ENCODE measurements at places on chromosomes 2 and 18.

GRCh38 chr2:12227941-12228608 is 481.6 kb downstream of the LPIN1 start:
- DNase-seq, result no peak

- DNase-seq, result no peak
Observed at GRCh38 chr2:187543488-187543887, 10.7 kb downstream of the TFPI start.

GRCh38 chr2:159613651-159614285 is 2.6 kb downstream of the BAZ2B start:
- no peak for DNase-seq

GRCh38 chr18:56869189-56869777 is 218.1 kb downstream of the WDR7 start:
- DNase-seq, result no peak

DNA sequence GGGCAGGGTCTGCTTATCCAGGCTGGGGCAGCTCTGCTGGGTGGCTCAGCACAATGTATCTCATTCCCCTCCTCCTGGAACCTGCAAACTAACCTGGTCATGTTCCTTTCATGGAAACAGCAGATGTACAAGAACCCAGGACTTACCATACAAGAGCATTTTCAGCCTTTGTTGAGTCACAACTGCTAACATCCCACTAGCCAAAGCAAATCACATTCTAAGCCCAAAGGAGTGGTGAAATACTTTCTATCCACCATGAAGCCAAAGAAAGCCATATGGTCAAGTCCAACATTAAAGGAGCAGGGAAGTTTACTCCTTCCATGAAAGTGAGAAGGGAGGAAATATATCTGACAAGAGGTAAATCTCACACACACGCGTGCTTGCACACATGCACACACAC is 163.0 kb downstream of the IRS1 start:
- DNase-seq, result no peak

DNA sequence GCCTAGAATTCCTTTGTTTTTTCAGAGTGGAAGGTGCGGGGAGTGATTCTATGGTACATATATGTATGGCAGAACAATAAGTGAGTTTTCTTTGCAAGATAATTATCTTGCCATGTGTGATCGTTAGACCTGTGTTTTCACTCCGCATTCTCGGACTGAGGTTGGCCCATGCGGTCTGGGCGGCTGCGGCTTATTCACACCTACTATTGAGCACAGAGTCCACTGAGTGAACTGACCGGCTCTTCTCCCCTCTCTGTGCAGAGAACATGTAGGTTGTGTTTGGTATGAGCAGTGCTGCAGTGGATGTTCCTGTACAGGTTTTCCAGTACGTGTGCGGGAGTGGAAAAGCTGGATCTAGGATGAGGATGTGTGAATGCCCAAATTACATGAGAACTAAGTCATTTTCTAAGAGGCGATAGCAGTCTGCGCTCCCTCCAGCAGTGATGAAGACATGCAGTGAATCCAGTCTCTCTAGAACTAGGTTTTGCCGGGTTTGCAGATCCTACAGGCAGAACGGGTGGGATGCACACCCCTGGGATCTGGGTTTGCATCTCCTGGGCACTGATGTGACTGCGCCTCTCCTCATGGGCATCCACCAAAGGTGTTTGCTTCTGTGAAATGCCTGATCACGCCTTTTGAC is 27.1 kb downstream of the MTERF4 start:
- no peak for DNase-seq

All from stimulated activated CD8-positive, alpha-beta memory T cell treated with anti-CD3 and anti-CD28 coated beads, Interleukin-15, amount 100 ng/mL, for 4 hours (primary cell).